BE2C (cell line): ENCODE measurements at places on chromosomes 6 and 20.

GRCh38 chr20:32344835-32345506, 13.2 kb upstream of the ASXL1 start:
- no peak for DNase-seq

GRCh38 chr6:35718911-35719381, 17.9 kb upstream of the ARMC12 start:
- no peak for DNase-seq

DNA sequence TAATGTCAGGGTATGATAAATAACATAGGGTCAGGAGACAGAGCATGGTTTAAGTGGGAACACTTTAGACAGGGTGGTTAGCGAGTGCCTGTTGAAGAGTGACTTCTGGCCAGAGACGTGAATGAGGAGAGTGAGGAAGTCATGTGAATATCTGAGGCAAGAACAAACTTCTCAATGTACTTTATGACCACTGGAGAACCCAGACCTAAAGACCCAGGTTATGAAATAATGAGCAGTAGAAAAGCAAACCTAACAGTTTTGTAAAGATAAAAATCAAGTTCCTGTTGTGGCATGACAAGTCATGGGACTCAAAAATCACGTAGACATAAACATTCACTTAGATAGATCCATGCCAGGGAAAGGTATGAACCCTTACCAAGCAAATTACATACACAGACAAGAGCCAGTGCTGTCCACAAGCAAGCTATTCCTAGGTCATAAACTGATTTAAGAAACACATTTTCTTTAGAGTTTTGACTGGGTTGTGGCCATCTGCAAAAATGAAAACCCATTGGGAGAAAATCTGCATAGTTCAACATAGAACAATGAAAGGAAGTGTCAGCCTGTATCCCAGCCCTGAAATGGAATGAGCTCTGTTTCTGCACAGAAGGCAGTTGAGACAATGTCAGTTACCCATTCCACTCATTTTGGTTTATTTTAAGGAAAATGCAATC, 2.2 kb upstream of the MYCT1 start:
- DNase-seq: no peak

DNA sequence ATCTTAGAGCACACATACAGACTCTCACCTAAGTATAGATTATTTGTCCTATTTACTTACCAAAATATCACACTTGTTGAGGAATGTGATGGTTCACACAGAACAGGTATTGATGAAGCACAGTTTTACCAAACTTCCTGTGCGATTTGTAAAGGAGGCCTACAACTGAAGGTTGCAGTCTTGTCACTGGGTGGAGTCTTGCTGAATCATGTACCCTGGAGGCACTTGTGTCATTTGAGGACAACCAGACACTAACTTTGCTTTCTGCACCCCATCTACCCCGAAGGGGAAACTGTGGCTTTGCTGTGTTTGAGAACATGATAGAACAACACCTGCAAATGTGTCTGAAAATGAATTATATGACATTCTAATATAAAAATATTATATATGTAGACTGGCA, 32.4 kb upstream of the HINT3 start:
- peak; percentile 20 for DNase-seq

DNA sequence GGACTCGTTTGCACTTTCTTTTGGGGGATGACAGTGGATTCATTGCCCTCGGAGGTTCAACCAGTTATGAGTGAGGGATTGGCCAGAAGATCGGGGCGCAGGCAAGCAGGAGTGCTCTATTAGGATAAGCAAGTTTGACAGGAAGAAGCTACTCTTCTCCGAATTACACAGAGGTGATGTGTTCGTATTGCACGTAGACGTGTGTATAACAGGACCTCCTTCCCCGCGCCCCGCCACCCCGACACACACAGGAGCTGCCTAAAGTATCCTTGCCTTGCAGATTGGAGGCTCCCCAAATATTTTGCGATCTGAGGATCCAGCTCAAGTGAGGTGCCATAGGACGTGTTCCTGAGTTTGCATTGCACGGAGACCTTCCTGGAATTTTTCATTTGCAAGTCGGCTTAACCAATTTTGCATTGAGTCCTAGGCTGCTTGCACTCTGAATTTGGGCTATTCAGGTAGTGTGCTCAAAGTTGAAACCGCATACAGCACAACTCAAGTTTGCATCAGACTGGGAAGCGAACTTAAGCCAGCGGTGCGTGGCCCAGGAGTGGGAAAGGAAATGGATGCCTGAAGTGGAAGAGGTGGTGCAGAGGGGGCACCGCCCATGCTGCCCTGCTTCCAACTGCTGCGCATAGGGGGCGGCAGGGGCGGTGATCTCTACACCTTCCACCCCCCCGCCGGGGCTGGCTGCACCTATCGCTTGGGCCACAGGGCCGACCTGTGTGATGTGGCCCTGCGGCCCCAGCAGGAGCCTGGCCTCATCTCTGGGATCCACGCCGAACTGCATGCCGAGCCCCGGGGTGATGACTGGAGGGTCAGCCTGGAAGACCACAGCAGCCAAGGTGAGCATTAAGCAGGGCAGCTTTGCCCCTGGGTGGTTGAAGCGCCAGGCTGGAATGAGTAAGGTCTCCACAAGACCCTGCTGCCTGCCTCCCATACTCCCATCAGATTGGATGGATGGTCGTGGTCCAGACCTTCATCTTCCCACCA, 770 bp downstream of the TCF19 start:
- peak; percentile 33 for DNase-seq

GRCh38 chr20:58555078-58555765, 40.0 kb upstream of the APCDD1L start:
- DNase-seq: no peak

DNA sequence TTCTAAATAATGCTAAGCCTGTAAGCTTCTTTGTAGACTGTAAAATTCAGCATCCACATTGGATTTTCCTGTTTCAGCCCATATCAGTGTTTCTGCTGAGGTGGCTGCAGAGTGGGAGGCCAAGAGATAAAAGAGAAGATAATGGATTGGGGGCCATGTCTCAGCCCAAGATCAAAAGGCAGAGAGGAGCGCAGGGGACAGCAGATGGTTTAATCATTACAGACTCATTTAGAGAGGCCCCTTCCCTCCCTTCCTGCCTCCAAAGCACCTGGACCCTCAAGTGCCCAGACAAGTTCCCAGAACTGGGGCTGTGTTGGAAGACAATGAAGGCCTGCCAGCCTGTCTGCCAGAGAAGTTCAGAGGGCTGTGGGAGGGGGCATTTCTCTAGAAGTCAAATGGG, 20.4 kb upstream of the CTNNBL1 start:
- no peak for DNase-seq

GRCh38 chr6:3359101-3359752, 97.6 kb downstream of the SLC22A23 start:
- DNase-seq: no peak

- no peak for DNase-seq
Measured at GRCh38 chr6:35402136-35402855, 49.8 kb upstream of the FANCE start.

DNA sequence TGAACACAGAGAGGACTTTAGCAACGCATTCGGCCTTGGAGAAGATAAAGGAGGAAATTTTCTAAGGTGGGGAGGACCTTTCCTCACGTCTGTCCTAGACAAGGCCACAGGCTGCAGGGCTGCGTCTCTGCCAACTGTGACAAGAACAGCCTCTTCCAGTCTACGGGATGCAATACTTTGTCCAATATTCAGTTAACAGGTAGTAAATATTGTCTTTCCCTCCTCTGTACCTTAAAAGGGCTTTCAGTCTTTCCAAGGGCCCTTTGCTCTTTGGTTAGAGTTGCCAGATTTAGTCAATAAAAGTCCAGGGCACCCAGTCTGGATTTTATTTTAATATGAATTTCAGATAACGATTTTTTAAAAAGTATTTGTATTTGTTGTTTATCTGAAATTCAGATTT, 78.2 kb downstream of the ELOVL4 start:
- DNase-seq: no peak

GRCh38 chr6:46129291-46129628, 529 bp upstream of the ENPP4 start:
- no peak for DNase-seq

DNA sequence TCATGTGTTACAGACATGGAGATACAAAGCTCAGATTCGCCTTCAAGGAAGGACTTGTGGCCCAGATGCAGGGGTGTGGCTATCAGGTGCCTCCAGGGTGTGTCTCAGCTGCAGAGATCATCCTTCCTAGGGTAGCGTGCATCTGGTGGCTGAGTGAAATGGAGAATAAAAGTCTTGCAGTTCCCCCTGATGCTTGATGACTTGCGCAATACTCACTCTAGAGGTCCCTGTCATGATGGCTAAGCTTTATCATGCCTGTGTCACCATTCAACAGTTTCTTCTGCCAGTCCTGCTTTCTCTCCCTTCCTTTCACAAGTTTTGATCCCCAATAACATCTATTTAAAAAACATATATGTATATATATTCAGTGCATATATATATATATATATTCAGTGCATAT, 228.1 kb downstream of the PAX1 start:
- no peak for DNase-seq

- DNase-seq: no peak
Measured at GRCh38 chr6:118712969-118713368, 61.6 kb upstream of the CEP85L start.

GRCh38 chr6:88843040-88843439, 120.4 kb downstream of the RNGTT start:
- DNase-seq: no peak
